ENCODE measurements at places on chromosomes 2 and 18.

DNA sequence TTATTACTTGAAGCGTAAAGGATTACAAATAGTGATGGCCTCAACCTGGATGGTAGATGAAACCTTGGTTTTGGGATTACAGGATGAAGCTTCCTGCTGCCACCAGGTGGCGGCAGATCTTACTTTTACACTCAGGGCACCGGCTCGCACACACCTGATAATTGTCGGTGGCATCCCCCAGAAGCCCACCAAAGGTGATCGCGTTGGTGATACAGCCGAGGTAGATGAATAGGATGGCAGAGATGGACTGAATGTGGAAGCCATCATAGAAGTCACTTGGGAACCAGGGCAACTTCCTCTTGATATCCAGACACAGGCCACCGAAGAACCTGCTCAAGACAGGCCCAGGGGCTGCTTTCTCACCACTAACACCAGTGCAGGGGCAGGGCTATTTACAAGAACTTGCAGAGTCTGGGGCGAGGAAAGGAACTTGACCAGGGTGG is 51.8 kb downstream of the MTHFD2 start:
- DNase-seq = peak; percentile 51

- DNase-seq = no peak
Observed at GRCh38 chr18:35642802-35643201, 61.3 kb downstream of the GALNT1 start.

DNA sequence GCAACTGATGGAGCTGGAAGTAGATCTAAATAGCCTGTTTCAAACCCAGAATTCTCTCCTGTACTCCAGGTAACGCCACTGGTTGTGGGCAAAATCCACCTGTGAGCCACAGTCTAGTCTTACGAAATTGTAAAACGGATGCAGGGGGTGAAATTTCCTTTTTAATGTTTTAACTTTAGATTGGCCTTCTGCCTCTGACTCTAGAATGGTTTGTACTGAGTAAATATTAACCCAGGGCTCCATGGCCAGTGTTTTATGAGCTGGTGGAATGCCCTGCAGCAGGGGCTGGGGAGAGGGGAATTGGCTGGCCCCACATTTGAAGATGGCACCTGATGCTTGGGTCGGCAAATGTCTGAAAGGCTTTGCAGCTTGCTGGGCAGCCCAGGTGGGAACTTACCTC is 156.6 kb downstream of the MYCN start:
- DNase-seq = no peak

- no peak for DNase-seq
Observed at GRCh38 chr2:168602846-168603401, 146.9 kb downstream of the CERS6 start.

GRCh38 chr2:241703032-241703604 is 1.3 kb downstream of the ING5 start:
- no peak for DNase-seq

DNA sequence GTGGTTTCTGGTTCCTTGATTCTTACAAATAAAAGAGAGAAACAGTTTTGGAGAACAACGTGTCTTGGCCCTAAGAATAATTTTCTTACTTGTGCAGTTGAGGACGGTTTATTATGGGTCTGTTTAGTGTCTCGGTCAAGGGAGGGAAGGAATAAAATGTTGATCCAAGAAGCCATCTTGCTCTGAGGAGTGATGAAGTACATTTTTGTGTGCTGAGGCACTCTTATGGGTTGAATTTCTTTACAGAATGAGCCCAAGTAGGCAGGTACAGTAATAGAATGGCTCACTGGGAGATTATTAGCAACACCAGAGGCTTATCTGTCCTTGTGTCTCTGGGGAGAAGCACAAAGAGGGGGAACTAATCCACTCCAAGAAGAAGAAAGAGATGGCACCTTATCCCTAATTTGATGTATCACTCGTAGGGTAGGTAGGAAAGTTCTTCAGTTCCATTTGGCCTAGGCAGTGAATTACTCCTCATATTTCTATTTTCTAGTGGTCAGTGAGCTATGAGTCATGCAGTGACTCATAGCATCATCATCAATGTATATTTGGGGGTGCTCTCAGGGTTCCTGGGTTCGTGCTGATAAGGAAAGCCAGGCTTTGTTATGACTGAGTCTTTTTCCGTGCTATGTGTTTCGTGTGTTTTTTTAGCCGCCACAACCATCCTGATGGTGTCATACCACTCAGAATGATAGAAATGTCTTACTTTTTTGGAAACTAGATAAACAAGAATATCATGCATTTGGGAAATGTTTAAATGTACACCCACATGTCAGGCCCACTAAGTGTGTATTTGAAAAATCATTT is 250.1 kb upstream of the CTAGE1 start:
- no peak for DNase-seq

All from stimulated activated CD4-positive, alpha-beta T cell treated with anti-CD3 and anti-CD28 coated beads, Interleukin-4, amount 100 ng/mL, for 24 hours (primary cell).